ENCODE measurements at places on chromosomes 7 and 10.

DNA sequence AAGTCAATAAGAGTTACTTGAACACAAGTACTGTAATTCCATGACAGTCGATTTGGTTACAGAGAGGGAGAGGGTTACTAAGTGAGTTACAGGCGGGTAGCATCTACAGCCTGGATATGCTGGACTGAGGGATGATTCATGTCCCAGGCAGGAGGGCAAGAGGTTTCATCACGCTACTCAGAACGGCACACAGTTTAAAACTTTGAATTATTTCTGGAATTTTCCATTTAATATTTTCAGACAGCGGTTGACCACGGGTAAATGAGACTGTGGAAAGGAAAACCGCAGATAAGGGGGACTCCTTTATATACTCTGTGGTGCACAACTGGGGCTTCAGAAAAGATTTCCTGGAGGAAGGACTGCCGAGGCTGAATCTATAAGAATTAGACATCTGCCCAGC lies 25.7 kb upstream of the LRRC4 start:
- no peak for DNase-seq

DNA sequence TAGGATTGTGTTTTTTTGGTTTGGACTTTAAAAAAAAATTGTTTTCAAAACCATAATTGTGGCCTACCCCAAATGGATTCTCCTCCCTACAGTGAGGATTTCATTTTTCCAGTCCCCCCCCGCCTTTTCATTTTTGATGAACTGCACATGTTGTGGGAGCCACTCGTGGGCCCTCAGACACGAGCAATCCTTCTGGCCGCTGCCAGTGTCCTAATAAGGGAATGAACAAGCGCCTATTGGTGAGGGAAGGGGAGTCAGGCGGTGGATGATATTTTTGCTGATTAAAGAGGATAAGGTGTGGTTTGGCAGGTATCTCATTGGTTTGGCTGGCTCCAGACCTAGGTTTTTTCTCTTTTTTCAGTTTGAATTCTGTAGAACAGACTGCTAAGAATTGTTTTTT lies 78.7 kb upstream of the AGBL3 start:
- no peak for DNase-seq

DNA sequence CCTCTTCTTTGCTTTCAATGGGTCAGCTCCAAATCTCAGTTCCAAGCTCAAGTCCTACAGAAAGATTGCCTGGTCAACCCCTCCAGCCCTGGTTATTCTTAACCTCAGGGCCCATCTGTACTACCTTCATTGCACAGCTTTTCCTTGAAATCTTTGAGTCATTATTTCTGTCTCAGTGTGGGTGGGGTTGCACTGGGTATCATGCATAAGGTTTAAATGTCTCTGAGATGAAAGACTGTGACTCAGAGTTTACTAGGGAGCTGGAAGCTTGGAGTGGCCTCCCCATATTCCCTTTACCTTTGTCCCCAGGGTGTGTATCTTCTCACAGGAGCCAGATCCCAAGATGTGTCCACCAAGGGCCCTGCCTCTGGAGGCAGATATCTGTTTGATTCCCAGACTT lies 3.3 kb upstream of the OR6V1 start:
- no peak for DNase-seq

- DNase-seq = no peak
Measured at GRCh38 chr10:97049670-97050069, 136.1 kb downstream of the SLIT1 start.

DNA sequence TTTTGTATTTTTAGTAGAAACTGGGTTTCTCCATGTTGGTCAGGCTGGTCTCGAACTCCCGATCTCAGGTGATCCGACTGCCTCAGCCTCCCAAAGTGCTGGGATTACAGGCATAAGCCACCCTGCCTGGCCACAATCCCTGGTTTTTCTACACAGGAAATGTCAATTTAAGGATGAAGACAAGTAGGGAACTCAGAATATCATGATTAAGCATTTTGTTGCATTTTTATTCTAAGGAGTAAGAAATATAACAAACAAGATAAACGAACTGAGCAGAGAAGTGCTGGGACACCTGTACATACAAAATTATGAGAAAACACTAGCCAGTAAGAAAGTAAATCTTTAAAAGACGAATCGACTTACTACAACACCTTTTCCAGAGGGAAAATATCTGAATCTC lies 69.3 kb downstream of the CUBN start:
- DNase-seq = no peak

All from GM12864 (cell line).